ENCODE measurements at places on chromosomes 4 and X.
A peak's percentile ranks its signal among the peaks of the same experiment; 100 is the strongest.

GRCh38 chrX:29587107-29587506 lies 628.3 kb upstream of the MAGEB2 start:
- no peak for DNase-seq

DNA sequence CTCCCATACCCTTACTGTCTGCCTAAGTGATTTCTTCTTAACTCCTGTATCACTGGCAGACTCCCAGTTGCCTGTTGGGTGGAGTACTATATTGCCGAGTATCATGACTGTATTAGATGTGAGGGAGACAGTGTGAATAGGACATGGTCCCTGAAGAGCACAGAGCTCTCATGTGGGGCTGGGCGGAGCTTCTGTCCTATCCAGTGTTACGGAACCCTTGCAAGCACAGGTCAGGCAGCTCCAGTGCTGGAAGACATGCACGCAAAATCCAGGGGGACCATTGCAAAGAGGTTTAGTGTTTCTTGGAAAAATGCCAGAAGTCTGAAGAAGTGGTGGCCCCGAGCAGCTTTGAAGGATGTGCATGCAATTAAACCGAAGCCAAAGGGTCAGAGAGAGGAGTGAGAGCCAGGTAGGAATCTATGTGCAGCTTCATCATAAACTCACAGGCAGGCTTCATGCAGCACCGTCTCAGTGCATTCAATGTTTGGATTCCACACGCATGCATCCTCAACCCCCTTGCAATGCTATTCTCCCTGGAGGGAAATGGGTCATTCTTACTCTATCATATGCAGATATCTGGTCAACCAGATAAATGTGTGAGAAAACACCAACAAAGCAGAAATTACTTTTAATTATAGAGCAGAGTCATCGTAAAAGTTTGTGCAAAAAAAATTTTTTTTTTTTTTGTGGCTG lies 49.7 kb upstream of the DHRSX start:
- no peak for DNase-seq

DNA sequence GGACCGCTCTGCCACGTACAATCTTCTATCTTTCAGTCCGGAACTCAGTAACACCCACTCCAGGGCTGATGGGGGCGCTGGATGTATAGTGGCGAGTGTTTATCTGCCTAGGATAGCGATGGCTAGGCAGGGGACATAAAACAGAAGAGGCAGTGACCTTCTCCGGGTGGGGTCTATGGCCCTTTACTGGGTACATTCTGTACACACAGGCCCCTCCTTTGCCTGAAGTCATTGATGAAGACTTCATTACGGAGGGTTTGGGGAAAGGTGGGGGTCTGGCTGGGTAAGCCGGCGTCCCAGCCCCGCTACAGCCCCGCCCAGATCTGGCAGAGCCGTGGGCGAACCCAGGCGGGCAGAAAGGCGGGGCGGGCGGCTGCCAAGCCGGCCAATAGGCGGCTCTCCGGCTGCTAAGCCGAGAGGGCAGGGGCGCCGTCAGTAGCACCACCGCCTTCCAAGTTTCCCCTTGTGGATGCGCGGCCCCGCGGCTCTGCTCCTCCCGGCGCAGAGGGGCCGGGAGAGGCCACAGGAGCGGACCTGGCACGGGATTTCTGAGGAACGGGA lies at the start of gene CHST7:
Gene CHST7, plus strand, starts transcription at position 435 of the 561 bp plus-strand sequence. CDS start 167 bp downstream, outside the sequence.
- DNase-seq: peak; percentile 29

- DNase-seq: no peak
Measured at GRCh38 chrX:31747411-31747810, 675.6 kb upstream of the FTHL17 start.

DNA sequence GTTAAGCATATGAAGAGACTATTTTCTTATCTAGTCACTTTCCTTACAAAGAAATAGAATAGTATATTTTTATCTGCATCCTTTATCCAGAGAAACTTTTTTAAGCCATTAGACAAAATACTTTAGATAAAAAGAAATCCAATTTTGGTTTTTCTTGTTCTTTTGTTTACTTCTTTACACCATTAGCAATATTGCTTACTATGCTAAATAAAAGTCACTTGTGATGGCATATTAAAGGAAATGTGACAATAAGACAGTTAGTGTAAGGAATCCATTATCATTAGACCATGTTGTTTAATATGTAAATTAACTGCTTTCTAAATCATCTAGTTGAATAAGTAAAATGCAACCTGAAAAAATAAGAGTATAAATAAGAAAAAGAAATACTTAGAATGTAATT lies 2582.7 kb downstream of the ARAP2 start:
- no peak for DNase-seq

DNA sequence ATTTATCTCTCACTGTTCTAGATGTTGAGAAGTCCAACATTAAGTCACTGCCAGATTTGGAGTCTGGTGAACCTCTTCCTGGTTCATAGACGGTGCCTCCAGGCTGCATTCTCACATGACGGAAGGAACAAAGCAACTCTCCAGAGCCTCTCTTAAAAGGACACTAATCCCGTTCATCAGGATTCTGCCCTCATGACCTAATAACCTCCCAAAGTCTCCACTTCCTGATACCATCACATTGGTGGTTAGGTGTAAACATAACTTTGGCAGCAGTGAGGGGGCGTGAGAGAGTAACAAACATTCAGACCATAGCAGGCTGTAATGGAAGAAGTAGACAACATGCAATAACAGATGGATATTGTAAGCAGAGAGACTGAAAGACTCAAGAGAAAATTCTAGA lies 388.6 kb downstream of the PDHA2 start:
- DNase-seq: peak; percentile 20

GRCh38 chrX:121221322-121221977 lies 174.0 kb downstream of the GLUD2 start:
- no peak for DNase-seq

DNA sequence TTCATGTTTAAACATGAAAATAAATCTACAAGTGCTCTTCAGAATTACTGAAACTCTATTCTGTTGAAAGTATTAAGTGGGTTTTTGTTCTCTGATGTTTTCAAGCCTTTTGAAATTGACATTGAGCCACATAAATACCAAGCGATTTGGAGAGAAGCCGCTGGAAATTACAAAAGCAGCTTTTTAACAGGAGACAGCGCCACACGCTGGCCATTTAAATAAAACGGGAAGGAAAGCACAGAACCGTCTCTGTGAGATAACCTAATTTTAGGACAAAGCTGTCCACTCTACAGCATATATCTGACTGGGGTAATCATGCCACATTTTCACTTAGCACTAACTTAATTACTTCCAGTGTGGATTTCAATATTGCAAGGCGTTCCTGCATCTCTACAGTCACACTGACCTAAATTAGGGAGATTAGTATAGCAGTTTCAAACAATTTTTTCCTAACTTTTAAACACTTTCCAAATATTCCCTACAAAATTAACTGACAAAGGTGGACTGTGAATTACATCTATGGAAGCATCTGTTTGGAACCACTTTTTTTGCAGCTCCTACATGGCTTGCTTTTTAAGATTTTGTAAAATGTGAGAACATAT lies 6.8 kb upstream of the ANOS1 start:
- peak; percentile 16 for DNase-seq

DNA sequence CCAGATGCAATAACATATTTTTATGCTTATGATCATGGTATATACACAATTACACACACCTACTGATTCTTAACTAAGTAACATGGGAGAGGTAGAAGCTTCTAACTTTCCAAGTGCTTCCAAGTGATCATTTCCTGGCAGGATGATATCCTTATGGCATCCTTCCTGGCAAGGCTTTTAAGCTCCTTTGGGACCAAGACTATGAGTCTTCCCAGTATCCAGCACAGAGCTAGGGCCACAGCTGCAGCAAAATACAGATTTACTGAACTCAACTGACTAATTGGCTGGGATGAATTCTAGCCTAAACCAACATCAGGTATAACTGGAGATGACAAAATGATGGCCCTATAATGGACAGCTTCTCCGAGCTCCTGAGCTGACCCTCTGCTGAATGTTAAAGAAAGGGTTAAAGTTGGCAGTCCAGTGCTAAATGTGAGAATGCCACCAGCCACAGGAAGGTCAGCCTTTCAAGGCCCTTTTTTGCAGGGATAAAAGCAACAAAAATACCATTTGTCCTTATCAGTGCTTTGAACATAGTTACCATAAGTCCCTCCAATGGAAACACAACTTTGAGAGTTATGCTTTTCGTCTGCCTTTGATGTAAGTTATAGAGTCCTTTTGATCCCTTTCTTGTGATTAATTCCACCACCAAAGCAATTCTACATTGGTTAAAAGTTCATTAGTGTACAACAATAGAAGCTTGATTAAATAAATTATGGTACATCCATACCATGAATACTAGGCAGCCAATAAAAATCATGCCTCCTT lies 73.4 kb downstream of the MGST2 start:
- no peak for DNase-seq

GRCh38 chr4:153220682-153221395 lies 16.6 kb downstream of the TRIM2 start:
- no peak for DNase-seq

GRCh38 chr4:57064120-57064519 lies 46.1 kb downstream of the IGFBP7 start:
- no peak for DNase-seq

DNA sequence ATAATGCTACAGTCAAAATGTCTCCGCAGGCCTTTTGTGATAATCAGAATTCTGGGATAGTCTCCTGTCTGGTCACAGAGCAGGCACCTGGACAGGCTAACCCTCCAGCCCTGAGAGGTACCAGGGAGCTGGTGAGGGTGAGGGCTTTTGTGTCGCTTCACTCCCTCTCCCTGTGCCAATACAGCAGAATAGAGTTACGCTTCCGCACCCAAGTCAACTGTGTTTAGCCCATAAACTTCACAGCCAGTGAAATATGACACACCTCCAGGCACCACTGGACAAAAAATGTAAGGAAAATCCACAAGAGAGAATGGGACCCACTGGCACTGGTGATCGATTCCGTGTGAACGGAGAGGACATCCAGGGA lies 1.3 kb downstream of the GAK start:
- no peak for DNase-seq
